ENCODE measurements at places on chromosomes 6 and 20. TPM values are rescaled to one million over a fixed set of nuclear protein-coding genes. Genes with fewer than 3 reads are reported as not detected.

DNA sequence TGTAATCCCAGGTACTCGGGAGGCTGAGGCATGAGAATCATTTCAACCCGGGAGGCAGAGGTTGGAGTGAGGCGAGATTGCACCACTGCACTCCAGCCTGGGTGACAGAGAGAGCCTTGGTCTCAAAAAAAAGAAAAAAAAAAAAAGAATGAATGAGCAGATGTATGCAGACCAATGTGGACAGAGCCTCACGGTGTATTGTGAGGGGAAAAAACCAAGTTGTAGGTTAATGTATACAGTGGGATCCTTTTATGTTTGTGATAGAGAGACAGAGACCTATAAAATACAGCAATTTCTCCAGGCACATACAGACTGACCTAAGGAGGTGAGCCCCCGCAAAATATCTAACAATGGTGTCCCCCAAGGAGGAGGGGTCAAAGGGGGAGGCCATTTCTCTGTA lies 11.7 kb downstream of the TGM2 start:
- no peak for DNase-seq

DNA sequence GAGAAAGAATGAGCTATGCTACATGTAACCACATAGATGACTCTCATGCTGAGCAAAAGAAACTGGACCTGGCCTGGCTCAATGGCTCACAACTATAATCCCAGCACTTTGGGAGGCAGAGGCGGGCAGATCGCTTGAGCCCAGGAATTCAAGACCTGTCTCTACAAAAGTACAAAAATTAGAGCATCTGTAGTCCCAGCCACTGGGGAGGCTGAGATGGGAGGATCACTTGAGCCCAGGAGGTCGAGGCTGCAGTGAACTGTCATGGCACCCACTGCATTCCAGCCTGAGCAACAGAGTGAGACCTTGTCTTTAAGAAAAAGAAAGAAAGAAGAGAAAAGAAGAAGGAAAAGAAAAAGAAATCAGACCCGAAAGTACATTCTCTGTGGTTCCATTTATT lies 41.7 kb downstream of the NCR2 start:
- DNase-seq, result no peak

VGLL2 gene
- total RNA-seq, result 38.1 TPM

DNA sequence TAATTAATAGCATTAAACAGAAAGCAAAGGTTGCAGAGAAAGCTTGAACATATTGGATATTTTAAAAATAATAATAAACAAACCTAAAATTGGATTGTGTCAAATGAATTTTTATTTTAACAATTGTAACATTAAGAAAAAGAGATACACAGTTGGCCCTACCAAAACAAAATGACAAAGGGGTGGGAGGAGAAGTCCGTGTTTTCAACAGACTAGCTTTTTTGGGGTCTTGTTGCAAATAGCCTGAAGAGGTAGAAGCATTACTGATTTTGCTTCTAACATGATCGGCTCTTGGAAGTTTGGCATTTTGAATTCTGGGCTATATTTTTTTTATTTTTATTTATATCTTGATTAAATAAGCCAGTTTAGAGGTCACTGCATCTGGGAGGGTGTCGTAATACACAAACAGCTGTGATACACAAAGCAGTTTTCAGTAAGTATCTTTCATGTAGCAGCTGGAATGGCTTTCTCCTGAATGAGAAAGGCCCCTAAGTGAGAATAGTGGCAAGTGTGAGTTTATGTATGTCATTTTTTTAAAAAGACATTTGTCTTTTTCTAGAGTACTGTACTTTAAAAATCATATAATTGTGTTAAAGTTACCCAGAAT lies 85.5 kb upstream of the ZNF217 start:
- DNase-seq, result no peak

HLA-DRB1 gene
- total RNA-seq, result 27.6 TPM

CTAGE9 gene
- total RNA-seq, result not detected

- DNase-seq, result no peak
Observed at GRCh38 chr6:150840185-150840584, 25.3 kb upstream of the MTHFD1L start.

- DNase-seq, result no peak
Observed at GRCh38 chr6:136333824-136334464, 44.3 kb upstream of the BCLAF1 start.

DNA sequence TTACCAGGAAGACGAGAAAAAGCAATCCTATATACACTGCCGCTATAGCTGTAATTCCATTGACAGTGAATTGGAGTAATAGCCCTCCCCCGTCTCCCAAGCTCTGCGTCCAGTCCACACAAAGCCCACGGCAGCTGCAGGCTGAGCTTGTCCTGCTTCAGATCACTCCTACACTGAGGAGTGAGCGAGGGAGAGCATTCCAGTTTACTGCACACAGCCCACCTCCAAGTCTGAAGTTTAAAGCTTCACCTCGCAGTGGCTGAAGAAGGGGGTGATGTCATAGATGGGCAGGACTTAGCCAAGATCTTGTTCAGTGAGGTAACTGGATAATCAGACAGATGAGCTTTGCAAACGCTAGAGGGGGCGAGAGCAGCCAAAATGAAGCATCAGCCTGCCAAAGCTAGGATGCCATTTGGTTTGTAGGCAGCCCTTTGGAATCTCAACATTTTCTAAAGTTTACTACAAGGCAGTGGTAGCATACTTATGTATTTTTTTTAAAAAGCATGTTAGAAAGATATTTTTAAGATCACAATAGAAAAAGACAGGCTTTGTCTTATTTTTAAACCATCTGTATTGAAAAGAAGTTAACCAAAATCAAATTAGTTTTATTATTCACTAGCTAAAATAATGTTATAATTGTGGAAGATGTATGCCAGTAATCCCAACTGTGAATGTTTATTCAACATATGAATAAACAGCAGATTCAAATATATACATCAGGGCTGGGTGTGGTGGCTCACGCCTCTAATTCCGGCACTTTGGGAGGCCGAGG lies at the start of gene FLRT3:
FLRT3 (minus strand) TSS at position 213 of the 772 bp plus-strand sequence. CDS start 10,106 bp downstream, outside the sequence.
- DNase-seq, result peak; percentile 59

GSTA2 gene
- total RNA-seq, result not detected

TRIM31 gene
- not detected for total RNA-seq

C4B gene
- 92.4 TPM for total RNA-seq

DNA sequence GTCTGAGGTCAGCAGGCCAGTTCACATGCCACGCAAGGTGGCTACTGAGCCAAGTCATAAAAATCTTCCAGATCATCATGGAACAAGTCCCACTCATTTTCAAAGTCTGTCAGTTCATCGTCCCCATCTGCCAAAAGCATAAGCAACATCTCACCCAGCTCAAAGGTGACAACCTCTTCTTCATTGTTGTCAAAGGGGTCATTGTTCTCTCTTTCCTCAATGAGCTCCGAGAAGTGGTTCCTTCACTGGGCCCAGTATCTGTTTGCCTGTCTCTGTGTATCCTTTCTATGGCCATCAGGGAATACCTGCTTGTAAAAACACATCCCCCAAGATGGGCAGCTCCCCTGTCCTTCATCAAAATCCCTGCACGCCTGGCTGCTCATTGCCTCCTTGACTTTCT lies 49.5 kb downstream of the ZNF334 start:
- no peak for DNase-seq

PPIL1 gene
- total RNA-seq, result 24.9 TPM

- DNase-seq, result no peak
Observed at GRCh38 chr6:109767961-109768360, 76.9 kb downstream of the FIG4 start.

STMND1 gene
- not detected for total RNA-seq

- no peak for DNase-seq
Observed at GRCh38 chr6:19757036-19757435, 80.1 kb upstream of the ID4 start.

PKHD1 gene
- 0.03 TPM for total RNA-seq

GRCh38 chr6:157877573-157878438 lies 54.8 kb downstream of the SNX9 start:
- DNase-seq, result no peak

HLA-DPB1 gene
- total RNA-seq, result 32.8 TPM

GRCh38 chr6:168664956-168665355 lies 224.0 kb downstream of the SMOC2 start:
- DNase-seq, result no peak

DNA sequence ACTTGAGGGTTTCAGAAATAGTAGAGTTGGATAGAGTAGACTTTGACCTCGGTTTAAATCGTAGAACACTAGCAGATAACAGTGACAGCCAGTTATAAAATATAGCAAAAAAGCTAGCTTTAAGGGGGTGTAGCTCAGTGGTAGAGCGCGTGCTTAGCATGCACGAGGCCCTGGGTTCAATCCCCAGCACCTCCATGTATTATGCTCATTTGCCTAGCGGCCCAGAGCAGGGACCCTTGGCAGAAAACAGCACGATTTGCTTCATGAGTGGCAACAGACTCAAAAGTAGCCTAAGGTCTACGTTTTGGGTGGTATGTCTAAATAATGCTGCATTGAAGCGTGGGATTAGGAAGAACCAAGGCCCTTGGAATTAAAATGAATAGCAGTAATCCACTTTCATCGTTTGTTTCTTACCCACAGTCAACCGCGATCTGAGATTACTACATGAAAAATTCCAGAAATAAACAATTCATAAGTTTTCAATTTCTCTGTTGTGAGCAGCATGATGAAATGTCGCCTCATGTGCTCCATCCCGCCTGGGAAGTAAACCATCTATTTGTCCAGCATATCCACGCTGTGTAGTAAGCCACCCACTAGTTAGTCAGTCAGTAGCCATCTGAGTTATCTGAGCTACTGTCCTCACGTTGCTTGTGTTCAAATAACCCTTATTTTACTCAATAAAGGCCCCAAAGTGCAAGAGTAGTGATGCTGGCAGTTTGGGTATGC lies 184.9 kb downstream of the GPX5 start:
- DNase-seq, result no peak

MRPL14 gene
- 36.7 TPM for total RNA-seq

DNA sequence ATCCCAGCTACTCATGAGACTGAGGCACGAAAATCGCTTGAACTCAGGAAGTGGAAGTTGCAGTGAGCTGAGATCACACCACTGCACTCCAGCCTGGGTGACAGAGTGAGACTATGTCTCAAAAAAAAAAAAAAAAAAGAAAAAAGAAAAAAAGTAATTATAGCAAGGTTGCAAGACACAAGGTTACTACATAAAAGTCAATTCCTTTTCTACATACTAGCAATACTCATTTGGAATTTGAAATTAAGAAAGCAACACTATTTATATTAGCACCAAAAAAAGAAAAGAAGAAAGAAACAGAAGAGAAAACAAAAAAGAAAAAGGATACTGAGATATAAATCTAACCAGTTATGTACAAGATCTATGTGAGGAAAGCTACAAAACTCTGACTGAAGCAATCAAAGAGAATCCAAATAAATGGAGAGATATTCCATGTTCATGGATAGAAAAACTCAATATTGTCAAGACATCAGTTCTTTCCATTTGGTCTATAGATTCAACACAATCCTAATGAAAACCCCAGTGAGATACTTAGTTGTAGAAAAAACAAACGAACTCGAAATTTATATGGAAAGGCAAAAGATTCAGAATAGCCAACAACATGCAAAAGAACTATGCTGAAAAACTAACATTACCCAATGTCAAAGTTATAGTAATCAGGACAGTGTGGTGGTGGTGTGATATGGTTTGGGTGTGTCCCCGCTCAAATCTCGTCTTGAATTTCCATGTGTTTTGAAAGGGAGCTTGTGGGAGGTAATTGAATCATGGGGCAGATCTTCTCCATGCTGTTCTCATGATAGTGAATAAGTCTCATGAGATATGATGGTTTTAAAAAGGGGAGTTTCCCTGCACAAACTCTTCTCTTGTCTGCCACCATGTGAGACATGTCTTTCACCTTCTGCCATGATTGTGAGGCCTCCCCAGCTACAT lies 73.3 kb downstream of the GPX5 start:
- no peak for DNase-seq

RTEL1 gene
- 10.5 TPM for total RNA-seq

TULP1 gene
- total RNA-seq, result not detected

DNA sequence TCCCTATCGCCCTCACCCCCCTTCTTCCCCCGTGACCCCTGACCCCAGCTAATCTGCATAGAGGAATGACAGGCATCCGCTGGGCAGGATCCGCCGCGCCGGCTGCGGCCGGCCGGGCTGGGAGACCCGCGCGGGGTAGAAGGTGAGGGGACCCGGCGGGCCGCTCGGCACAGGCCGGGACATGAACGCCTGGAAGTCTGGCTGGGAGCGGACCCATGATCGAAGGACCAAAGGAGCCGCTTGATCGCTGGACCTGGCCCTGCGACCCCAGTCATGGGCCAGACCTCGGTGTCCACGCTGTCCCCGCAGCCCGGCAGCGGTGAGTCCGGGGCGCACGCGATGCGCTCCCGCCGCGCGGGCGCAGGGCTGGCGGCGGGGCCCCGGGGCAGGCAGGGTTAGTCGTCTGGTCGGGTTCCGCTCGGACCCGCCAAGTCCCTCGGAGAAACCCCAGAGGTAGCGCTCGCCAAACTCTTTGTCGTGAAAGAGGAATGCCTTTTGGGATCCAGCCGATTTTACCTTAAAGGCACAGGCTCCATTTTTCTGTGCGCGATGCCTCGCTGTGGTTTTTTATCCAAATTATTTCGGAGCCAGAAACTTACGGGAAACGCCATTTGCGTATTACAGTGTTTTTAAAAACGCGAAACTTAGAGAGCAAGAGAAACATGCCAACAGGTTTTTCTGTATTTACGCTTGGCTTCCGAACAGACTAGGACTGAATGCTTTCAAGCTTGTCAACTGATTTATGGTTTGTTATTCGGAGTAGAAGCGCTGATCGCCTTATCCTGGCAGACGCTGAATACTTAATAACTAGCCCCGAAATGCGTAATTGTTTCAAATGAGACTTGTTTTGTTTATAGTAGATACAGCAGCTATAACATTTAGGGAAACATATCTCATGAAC lies at the start of gene PHACTR2:
PHACTR2 (plus strand) TSS at position 75 of the 901 bp plus-strand sequence; CDS start at position 274, 199 bp downstream.
- peak; percentile 90 for DNase-seq

DNA sequence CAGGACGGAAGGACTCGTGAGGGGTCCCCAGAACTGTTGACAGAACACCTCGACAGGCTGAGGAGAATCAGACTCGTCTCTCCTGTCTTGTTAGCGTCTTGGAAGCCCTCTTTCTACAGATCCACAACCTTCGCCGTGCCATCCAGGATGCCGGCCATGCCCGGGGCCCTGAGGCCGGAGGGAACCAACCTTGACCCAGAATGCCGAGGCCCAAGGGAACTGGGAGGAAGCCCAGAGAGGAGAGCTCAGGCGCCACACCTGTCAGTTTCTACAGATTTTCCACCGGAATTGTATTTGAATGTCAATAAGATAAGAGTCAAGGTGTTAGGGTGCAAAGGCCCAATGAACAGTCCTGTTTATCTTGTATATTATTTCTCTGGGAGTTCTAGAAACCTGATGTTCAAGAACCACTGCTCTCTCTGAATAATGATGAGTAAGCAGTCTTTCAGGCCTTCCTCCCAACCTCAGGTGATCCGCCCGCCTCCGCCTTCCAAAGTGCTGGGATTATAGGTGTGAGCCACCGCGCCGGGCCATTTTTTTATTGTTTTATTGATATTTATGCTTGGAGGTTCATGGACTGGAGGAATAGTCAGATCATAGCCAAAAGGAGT lies 799 bp upstream of the ME1 start:
- DNase-seq, result no peak

FAM209B gene
- total RNA-seq, result not detected

DNA sequence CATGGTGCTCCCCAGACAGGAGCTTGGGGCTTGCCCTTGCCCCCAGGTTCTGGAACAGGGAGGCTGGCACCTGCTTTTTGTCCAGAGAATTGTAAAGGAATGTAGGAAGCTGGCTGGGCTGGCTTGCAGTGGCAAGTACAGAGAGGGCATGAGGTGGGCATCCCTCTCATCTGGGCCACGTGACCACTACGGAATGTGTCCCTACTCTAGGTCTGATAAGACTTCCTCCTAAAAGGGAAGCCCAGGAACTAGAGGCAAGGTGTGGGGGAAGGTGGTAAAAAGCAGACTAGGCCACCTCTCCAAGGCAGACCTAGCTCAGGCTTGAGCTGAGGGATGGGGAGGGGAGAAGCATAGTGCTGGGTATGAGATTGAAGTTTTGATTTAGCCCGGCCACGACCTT lies 38.8 kb downstream of the UNC5CL start:
- DNase-seq, result no peak

All from cardiac septum (tissue), 1 donor.